Central memory CD8-positive, alpha-beta T cell (primary cell): ENCODE measurements at places on chromosomes 7 and 10.

DNA sequence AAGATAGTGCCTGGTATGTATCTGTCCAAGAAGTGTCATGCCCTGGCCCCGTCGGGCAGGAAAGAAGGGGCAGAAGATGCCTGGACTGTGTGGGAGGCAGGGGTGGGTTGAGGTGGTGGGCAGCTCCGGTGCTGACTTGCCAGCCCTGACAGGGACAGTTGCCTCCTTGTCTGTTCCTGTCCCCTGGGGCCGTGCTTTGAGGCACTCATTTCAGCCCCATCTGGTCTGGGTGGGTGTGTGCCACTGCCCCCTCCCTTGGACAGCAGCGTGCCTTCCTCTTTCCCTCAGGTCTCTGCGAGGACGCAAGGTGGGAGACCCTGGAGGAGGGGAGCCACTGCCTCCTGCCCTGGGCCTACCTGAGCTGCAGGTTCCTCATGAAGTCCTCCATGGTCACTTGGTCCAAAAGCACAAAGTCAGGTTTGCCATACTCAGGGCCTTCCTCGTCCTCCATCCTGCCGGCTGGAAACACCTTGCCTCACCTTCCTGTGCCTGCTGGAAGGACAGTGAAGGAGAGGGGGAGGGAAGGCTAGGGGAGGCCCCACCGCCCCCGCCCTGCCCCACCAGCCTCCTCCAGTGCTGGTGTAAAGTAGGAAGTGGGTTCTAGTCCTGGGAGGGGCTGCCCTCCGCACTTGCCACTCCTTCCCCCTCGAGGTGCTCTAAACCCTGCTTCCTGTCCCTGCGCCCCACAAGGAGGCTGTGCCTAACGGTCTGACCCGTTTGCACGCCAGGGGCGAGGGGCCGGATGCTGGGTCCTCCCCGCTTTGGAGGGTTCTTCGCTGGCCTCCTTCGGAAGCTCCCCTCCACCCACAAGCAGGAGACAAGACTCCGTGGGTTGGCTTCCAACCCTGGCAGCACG lies at the start of gene MYO1G:
Gene MYO1G (minus strand): TSS at position 505 of the 856 bp plus-strand sequence. CDS start 54 bp downstream, at position 451.
- DNase-seq: peak; percentile 68

DNA sequence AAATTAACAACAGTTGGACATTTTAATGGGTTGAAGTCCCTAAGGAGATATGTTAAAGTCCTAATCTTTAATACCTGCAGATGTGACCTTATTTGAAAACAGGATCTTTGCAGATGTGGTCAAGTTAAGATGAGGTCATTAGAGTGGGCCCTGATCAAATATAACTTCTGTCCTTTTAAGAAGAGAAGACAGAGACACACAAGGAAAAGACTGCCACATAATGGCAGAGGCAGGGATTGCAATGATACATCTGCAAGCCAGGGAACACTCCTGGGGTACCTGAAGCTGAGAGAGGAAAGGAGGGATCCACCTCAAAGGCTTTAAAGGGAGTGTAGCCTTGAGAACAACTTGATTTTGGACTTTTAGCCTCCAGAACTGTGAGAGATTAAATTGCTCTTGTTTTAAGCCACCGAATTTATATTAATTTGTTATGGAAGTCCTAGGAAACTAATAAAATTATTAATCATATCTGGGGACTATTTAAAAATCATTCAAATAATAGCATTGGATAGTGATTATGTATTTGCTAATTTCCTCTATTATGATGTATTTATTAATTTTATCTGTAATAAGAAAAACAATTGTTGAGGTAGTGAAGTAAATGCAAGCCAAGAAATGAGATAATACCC lies 700.0 kb upstream of the PCDH15 start:
- DNase-seq: no peak

DNA sequence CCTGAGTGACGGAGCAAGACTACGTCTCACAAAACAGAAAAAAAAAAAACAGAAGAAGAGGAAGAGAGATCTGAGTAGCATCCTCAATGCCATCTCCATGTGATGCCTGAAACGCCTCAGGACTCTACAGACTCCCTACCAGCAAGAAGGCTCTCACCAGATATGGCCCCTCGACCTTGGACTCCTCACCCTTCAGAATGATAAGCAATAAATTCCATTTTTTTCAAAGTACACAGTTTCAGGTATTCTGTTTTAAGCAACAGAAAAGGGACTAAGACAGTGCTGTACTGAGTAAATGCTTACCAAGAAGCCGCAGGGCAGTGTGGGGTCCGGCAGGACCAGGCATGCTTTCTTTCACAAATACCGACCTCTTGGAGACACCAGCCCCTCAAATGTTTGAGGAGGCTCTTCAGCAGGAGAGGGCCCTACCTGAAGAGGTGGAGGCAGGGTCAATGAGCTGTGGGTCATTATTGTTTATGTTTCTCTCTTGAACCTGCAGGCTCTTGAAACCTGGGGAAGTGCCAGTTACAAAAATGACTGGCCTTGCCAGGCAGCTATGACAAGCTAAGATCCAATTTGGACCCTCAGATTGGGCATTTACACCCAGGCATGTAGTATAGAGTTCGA lies 204.1 kb upstream of the LYZL1 start:
- DNase-seq: no peak

- DNase-seq: no peak
These were observed 40.0 kb downstream of the DIP2C start for GRCh38 chr10:649445-649797.

DNA sequence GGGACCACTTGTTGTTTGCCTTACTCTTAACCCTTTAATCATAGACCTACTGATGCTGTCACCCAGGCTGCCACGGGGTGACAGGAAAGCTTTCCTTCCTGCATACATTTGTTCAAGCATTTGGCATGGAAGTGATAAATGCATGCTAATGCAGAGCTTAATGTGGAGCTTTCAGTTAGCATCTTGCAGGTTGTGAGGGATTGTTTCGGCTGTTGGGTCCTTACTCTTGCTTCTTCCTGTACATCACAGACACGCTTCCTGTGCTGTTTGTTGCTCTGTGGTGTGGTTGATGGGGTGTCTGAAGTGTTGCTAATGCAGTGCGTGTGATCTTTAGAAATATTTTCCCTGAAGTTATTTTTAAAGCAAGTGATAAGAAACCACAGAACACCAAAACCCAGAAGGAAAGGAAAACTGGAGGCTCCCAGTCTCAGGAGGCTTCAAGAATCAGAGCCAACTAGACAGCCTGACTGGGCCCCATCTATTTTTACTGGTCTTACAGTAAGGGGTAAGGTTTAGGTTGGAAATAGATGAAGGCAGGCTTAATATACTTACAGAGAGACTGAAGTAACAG lies 143.1 kb downstream of the CHN2 start:
- no peak for DNase-seq

DNA sequence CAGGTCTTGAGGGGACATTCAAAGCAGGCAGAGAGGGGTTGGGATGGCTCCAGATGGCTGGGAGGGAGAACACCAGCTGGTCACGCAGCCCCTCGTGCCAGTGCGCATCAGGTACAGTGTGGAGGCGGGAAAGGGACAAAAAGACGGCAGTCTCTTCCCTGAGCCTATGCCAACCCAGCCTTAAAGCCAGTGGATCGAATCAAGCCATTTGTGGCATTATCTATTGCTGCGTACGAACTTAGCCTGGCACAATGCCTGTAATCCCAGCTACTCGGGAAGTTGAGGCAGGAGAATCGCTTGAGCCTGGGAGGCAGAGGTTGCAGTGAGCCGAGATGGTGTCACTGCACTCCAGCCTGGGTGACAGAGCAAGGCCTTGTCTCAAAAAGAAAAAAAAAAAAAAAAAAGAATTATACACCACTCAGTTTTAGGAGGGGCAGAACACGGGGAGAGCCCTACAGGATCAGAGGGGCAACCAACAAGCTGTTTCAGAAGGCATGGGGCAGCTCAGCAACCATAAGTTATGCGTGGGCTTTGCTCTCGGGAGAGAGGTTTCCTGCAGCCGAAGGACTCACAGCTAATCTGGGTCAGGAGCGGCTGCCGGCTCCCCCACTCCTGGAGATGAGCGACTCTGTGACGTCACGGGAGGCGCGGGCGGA lies 356 bp upstream of the NDUFB2 start:
- DNase-seq: peak; percentile 83

DNA sequence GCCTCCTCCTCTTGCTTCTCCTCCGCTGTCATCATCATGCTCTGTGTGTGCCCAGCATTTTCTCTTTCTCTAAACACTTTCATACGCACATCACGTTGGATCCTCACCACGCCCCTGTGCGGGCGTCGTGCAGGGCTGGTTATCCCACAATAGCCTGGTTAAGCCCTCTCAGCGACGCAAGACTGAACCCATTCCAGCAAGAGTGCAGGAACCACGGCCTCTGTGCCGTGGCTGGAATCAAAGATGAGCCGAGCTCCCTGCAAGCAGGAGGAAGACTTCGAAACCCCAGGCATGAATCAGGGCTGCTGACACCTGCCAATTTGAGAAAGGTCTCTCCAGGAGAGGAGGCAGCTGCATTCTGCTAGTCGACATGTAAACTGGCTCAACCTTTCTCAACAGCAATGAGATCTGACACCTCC lies 74.8 kb upstream of the FOXK1 start:
- no peak for DNase-seq

GRCh38 chr10:120981601-120982391 lies 130.6 kb downstream of the WDR11 start:
- DNase-seq: no peak

GRCh38 chr10:59752278-59752940 lies 846 bp downstream of the MRLN start:
- DNase-seq: no peak

- DNase-seq: no peak
These were observed 2.3 kb downstream of the IGF2BP3 start for GRCh38 chr7:23467806-23468525.

DNA sequence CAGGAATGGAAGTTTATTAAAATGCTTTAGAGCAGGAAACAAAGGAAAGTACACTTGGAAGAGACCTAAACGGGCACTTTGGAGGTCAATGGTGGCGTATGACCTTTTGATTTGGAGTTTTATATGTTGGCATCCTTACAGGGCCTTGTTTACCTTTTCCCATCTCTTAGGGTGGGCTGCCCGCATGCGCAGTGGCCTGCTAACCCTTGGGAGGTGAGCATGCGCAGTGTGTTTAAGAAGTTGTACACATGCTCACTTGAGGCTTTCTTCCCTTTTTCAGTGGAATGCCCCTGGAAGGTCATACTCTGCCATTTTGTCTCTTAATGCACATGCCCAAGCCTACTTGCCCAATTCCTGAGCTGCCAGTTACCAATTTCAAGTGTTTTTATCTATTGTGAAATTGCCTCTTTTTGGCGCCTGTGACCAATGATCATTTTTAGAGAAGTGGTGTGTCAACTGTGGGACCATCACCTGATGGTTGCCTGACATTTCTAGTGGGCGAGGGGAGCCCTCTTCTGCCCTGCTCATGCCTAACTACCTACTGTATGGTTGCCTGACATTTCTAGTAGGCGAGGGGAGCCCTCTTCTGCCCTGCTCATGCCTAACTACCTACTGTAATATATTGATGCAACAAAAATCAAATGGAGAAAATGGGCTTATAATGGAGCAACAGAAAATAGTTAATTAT lies 138.0 kb downstream of the PPP1R9A start:
- no peak for DNase-seq

- peak; percentile 55 for DNase-seq
These were observed 47.4 kb upstream of the PRKAR1B start for GRCh38 chr7:774161-775109.

DNA sequence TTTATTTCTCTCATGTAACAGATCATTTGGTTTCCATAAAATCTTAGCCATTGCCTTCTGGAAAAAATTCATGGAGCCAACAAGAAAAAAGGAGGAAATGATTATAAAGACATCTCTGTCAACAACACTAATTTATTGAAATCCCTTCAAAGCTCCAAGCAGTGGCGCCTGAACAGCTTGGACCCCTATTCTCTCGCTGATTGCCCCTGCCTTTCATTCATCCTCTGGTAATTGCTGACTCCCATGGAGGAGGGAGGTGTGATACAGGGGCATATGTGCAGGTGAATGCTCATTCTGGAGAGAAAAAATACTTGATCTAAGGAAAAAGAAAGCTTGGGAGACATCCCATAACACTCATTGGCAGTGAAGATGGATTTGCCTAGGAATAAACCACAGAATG lies 345.5 kb downstream of the FGFR2 start:
- DNase-seq: no peak

- DNase-seq: no peak
These were observed 10.0 kb upstream of the CNOT4 start for GRCh38 chr7:135519871-135520270.

DNA sequence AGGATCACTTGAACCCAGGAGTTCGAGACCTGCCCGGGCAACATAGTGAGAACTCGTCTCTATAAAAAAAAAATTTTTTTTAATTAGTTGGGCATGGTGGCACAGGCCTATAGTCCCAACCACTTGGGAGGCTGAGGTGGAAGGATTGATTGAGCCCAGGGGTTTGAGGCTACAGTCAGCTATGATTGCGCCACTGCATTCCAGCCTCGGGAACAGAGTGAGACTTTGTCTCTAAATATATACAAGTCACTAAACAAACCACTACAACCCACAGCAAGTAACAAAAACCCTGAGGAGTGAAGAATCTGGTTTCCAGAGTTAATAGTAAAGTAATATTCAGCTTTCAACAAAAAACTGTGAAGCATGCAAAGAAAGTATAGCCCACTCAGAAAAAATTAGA lies 32.7 kb upstream of the HHEX start:
- DNase-seq: no peak

- no peak for DNase-seq
These were observed 219.3 kb downstream of the WDR11 start for GRCh38 chr10:121070275-121071070.

- peak; percentile 34 for DNase-seq
These were observed 1.8 kb downstream of the TSC22D4 start for GRCh38 chr7:100476903-100477870.

DNA sequence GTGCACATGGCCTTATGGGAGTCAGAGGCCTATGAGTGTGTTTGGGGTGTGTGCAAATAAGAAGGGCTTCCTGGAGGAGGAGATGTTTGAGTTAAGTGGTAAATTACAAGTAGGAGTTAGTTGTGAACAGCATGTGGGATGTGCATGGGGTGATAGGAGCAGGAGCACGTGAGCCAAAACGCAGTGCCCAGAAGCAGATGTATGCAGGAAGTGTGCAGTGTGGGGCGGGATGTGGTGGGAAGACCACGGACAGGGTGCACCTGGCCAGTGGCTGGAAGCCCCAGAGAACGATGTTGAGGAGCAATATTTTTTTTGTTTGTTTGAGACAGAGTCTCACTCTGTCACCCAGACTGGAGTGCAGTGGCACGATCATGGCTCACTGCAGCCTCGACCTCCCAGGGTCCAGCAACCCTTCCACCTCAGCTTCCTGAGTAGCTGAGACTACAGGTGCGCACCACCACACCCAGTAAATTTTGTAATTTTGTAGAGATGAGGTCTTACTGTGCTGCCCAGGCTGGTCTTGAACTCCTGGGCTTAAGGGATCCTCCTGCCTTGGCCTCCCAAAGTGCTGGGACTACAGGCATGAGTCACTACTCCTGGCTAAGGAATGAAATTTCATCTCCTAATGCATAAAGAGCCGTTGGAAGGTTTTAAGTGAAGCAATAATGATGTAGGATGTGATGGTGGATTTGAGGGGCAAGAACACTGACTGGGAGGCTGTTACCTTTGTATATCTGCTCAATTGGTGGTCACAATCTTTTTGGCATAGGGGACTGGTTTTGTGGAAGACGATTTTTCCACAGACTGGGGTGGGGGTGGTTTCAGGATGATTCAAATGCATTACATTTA lies 78.4 kb downstream of the LYZL2 start:
- no peak for DNase-seq

GRCh38 chr10:1103551-1103950 lies 47.4 kb downstream of the WDR37 start:
- no peak for DNase-seq
